COLO829 (cell line): ENCODE measurements at places on chromosomes 13 and 19.

GRCh38 chr13:91960947-91961346 lies 562.5 kb downstream of the GPC5 start:
- DNase-seq: no peak

GRCh38 chr19:33114312-33114711 lies 17.6 kb upstream of the WDR88 start:
- no peak for DNase-seq

GRCh38 chr19:57515255-57515654 lies 11.9 kb upstream of the ZNF549 start:
- DNase-seq: no peak

GRCh38 chr19:17292301-17293074 lies 10.7 kb downstream of the ABHD8 start:
- peak; percentile 96 for DNase-seq

- no peak for DNase-seq
Measured at GRCh38 chr19:46737298-46737654, 8.6 kb upstream of the FKRP start.

GRCh38 chr19:44803442-44804428 lies 5.2 kb upstream of the BCAM start:
- no peak for DNase-seq

- no peak for DNase-seq
Measured at GRCh38 chr19:46728693-46729339, 11.9 kb upstream of the PRKD2 start.

GRCh38 chr13:110454956-110455355 lies 106.6 kb downstream of the RAB20 start:
- DNase-seq: no peak
